Stimulated activated CD8-positive, alpha-beta memory T cell treated with anti-CD3 and anti-CD28 coated beads, Interleukin-7, amount 100 ng/mL, for 24 hours (primary cell): ENCODE measurements at places on chromosomes 1 and 21.
A peak's percentile ranks its signal among the peaks of the same experiment; 100 is the strongest.

GRCh38 chr1:232142403-232143314, 487.3 kb downstream of the SIPA1L2 start:
- DNase-seq, result no peak

DNA sequence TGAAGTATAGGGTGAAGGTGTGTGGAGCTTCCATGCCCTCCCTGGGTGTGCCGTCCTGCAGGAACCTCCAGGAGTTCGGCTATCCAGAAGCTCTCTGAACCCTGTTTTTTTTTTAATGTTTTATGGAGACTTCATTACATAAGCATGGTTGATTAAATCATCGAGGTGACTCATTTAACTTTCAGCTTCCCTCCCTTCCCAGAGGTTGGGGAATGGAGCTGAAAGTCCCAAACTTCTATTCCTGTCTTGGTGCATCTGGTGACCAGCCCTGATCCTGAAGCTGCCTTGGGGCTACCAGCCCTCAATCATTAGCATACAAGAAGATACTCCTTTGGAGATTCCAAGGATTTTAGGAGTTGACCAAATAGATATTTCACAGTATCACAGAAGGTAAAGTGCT, 9.5 kb downstream of the RRP15 start:
- no peak for DNase-seq

- no peak for DNase-seq
Measured at GRCh38 chr1:18836654-18837053, 22.8 kb downstream of the TAS1R2 start.

DNA sequence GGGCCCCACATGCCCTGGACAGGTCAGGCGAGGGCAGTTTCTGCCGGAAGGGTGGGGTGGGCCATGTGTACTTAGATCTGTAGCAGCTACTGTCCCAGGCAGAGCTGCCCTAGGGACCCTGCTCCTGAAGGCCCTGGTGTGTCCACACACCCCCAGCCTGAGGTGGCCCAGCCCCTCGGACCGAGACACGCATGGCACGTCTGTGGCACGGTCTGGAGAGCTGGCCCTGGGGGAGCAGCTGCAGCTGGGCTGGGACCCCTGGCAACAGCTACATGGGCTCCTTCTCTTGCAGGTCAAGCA, 24.6 kb downstream of the PANK4 start:
- no peak for DNase-seq

GRCh38 chr1:53323316-53323715, 4.6 kb downstream of the LRP8 start:
- DNase-seq, result no peak

GRCh38 chr21:8992731-8993174, 1528.6 kb upstream of the TPTE start:
- no peak for DNase-seq

DNA sequence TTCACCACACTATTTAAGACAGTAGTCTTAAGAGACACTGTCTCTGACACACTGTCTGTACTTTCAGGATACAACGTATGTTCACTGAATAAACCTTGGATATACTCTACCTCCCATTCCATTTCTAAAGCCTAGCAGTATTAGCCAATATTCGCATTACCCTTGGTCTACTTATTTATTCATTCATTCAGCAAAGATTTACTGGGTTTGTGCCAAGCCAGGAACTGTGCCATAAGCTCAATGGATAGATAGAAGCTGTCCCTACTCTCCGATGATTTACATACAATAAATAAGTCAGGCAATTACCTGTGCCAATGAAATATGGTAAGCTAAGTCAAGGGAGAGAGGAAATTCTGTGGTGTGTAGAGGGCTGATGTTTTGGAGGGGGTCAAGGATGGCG, 195.2 kb upstream of the RAB4A start:
- no peak for DNase-seq

DNA sequence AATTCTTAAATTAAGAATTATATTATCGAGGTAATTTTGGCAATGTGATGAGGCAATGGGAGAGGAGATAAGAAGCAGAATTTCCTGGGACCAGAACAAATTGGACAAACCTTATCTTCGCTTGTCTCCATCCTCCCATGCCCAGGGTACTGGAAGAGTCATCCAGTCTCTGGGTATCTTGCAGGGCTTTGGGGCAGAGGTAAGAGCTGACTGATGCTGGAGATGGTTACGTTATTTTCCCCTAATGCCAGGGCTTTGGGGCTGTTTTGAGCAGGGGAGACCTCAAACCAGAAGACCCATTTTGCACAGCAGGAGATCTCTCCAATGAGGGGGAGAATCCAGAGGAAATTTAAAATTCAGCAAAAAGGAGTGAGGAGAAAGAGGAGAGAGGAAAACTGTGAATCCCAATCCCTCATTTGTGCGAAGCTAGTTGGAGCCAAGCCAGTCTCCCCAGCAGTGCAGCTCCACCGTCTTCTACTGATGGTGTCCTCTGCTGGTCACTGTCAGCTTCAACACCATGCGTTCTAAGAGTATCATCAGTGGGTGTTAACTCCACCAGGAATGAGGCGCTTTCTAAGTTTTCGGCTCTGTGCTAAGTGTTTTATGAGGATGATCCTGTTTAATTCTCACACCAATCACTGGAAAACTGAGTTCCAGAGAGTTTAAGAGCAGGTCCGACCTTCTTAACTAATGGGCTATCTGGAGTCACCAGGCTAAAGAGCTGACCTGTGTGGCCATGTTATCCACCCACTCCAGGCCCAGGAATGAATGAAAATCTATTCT, 86.8 kb upstream of the CD34 start:
- peak; percentile 24 for DNase-seq

GRCh38 chr1:180215856-180216625, 14.0 kb upstream of the LHX4 start:
- DNase-seq, result no peak

GRCh38 chr1:150780510-150780909, 14.9 kb upstream of the CTSS start:
- no peak for DNase-seq

DNA sequence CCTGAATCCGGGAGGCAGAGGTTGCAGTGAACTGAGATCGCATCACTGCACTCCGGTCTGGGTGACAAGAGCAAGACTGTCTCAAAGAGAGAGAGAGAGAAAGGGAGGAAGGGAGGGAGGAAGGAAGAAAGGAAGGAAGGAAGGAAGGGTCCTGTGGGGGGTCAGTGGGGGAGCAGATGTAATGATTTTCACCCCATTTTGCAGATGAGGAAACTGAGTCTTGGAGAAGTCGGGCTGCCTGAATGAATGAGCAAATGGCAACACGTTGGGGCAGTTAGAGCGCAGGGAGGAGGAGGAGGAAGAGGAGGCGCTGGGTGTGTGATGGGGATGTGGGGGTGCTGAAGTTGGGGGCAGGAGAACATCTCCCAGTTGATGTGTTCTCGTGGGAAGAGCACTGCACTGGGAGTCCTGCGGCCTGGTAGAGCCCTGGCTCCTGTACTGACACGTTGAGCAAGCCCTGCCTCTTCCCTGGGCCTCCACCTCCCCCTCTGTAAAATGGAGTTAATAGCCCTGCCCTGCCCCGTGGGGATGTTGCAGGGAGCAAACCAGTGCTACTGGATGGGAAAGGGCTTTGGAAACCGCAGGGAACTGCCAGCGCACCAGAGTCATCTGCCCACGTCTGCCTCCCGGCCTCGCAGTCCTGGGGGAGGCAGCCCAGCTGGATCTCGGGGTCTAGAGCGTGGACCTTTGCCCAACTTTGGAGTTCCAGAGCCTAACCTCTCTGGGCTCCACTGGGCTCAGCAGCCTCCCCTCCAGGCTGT, 103.2 kb upstream of the CASZ1 start:
- no peak for DNase-seq

GRCh38 chr1:43521078-43521477, 9.6 kb upstream of the PTPRF start:
- DNase-seq, result no peak

- DNase-seq, result no peak
Measured at GRCh38 chr1:156060937-156061636, at the start of gene RAB25. Gene RAB25, plus strand, starts transcription at chr1:156061160. Its CDS starts 241 bp downstream, at chr1:156061401.

DNA sequence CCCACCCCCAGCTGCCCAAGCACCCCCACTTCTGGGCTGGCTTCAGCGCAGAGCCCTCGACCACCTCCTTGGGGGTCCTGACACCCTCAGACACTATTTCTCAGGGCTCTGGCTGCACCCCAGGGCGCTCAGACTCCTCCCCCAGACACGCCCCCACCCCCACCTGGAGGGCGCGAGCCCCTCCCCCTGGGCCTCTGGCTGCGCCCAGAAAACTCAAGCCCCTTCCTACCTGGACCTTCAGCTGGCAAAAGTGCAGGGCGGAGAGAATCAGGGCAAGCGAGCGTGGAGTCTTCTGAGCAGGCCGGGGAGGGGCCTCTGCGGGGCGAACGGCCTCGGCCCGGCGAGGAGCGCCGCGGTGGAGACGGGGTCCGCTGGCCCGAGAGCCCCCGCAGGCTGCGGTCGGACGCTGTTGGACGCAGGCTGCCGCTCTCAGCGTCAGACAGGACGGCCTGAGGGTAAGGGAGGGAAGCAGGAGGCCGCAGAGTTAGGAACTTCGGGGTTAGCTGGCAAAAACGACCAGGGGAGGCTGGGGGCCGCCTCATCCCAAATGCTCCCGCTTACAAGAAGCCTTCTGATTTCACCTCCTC, 17.4 kb upstream of the NBPF1 start:
- DNase-seq, result no peak
